ENCODE measurements at places on chromosomes 6 and 20.

GRCh38 chr20:54545676-54546358 lies 70.4 kb downstream of the DOK5 start:
- DNase-seq = no peak
- no peak overlapping the region for H3K27ac ChIP-seq
- no peak overlapping the region for H3K4me3 ChIP-seq
- no peaks in the 10 kb centered on the region for H3K27me3 ChIP-seq

DNA sequence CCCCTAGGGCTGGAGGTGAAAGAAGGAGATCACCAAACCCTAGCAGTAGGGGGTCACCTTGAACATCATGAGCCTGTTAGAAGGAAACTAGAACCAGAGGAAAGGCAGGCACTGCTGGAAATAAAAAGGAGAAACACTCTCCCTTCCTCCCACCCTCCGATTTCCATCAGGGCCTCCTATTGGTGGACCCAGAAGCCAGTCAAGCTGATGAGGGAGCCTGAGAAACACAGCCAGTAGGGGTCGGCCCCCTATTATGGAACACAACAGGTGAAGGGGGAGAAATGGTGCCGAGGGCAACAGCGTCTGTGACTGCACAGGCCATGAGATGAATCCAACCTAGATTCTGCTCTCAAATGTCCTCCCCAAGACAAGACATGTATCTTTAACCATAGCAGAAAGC lies 156.1 kb upstream of the LRFN2 start:
- no peak for DNase-seq
- H3K4me3 ChIP-seq = no peak overlapping the region
- H3K4me1 ChIP-seq = no peaks in the 10 kb centered on the region
- H3K27me3 ChIP-seq = no peaks in the 10 kb centered on the region
- H3K36me3 ChIP-seq = no peaks in the 10 kb centered on the region

- H3K36me3 ChIP-seq = no peaks in the 10 kb centered on the region
- H3K27me3 ChIP-seq = no peaks in the 10 kb centered on the region
- no peaks in the 10 kb centered on the region for H3K4me1 ChIP-seq
- no peak for DNase-seq
Observed at GRCh38 chr6:76593668-76594067, 521.2 kb upstream of the IMPG1 start.

DNA sequence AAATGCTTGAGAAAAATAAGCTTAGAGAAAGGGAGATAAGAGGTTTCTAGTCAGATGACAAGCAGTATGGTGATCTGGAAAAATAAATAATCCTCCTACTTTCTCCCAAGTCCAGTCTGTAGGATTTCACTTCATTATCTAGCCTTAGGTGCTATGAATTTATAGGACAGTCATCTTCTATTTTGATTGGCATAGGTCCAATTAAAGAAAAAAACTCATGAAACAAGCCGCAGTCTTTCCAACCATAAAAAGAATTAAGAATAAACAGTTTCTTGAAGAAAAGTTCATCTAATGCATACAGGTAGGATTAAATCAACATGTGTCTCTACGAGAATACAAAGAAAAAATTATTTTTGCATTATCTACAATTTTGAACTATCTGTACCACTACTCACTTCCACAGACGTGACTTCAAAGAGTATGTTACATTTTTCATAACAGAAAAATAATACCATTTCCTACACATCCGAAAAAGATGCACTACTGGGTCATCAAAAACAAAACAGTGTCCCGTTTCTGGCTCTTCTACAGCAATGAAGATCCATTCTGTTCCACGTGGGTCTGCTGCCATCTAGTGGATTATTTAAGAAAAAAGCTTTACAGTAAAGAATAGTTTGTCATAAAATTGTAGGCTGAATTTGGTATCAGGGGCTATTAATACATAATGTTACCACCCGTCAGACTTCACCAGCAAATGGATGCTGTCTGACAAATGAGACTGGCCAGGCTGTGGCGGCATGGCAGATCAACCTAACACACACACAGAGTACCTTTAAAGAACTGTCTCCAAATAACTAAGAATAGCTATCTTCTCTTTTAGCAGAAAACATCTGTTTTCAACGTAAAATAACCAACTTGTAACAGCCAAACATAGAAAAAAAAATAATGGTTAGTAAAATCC lies 28.9 kb downstream of the STX7 start:
- no peak overlapping the region for H3K4me3 ChIP-seq
- H3K27ac ChIP-seq = no peak overlapping the region
- H3K4me1 ChIP-seq = peaks cover 6% of the 10 kb centered on the region
- H3K27me3 ChIP-seq = no peaks in the 10 kb centered on the region

DNA sequence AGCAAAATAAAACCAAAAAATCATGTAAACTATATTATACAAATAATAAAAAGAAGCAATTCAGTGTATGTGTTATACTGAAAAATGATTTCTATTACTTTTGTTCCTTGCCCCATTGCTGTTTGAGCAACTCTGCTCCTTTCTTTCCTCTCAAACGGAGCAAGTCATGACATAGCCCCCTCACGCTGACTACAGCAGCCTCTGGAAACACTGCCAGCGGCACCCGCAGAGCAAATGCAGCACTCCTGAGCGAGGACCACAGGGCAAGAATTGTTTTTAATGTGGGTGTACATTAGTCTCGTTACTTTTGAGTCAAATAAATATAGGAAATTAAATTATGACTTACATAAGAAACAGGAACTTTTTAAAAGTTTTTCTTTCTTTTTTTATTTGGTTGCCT lies 350.1 kb upstream of the HSF2 start:
- no peaks in the 10 kb centered on the region for H3K27me3 ChIP-seq
- H3K27ac ChIP-seq = no peak overlapping the region
- H3K36me3 ChIP-seq = no peaks in the 10 kb centered on the region

- H3K27me3 ChIP-seq = no peaks in the 10 kb centered on the region
- no peak overlapping the region for H3K27ac ChIP-seq
- H3K4me1 ChIP-seq = no peaks in the 10 kb centered on the region
- no peak overlapping the region for H3K4me3 ChIP-seq
- H3K36me3 ChIP-seq = no peaks in the 10 kb centered on the region
Observed at GRCh38 chr6:1080453-1081337, 231.2 kb upstream of the FOXQ1 start.

DNA sequence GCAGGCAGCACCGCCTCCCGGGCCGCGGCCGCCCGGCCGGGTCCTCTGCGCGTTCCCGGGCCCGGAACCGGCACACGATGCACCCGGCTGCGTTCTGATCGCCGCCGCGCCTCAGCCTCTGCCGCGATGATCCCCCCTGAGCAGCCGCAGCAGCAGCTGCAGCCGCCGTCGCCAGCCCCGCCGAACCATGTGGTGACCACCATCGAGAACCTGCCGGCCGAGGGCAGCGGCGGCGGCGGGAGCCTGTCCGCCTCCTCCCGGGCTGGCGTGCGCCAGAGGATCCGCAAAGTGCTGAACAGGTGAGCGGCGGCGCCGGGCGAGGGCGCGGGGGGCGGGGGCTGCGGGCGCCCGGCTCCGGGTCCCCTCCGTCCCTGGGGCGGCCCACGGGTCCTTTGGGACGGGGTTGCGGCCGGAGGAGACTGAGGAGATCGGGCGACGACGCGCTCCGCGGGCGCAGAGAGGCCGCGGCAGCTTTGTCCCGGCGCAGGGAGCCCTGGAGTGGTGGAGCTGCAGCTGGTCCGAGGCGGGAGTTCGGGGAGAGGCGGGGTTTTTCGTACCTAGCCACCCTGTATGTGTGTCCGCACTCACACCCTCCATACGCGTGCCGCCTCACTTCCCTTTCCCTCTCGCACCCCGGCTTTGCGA lies 659 bp downstream of the SLC35F1 start:
- no peak for DNase-seq
- H3K27me3 ChIP-seq = peaks cover 15% of the 10 kb centered on the region
- peaks cover 4% of the 10 kb centered on the region for H3K4me1 ChIP-seq

DNA sequence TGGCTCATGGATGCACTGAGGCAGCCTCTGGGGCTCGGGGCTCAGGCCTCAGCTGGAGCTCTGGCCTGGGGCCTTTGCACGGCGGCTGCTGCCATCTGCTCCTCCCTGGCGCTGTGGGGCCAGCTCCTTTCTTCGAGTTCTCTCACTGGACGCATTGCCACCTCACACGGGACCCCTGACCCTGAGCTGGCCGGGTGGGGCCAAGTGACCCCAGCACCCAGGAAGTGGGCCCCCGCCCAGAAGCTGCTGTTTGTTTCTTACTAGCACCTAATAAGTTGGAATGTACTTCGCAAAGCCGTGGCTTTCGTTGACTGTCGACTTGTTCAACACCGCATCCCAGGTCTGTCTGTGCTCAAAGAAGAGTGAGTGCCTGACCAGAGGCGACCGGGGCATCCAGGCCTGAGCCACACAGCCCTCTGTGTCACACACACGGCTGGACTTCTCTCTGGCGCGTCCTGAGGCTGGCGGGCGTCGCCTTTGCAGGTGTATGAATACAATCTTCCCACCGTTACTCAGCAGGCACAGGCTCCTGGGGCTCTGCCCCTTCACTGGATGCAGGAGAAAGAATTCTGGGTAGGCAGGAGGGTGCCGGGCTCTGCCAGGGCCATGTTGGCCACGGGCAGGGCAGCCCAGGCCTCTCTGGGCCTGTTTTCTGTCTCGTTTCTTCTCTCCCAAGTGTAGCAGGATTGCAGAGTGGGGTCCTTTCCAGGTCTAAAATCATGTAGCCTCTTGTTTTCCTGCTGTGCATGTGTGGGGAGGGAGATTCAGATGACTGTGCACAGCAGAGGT lies 112.9 kb downstream of the DLL1 start:
- no peaks in the 10 kb centered on the region for H3K36me3 ChIP-seq
- no peak for DNase-seq
- no peak overlapping the region for H3K27ac ChIP-seq
- H3K27me3 ChIP-seq = no peaks in the 10 kb centered on the region

DNA sequence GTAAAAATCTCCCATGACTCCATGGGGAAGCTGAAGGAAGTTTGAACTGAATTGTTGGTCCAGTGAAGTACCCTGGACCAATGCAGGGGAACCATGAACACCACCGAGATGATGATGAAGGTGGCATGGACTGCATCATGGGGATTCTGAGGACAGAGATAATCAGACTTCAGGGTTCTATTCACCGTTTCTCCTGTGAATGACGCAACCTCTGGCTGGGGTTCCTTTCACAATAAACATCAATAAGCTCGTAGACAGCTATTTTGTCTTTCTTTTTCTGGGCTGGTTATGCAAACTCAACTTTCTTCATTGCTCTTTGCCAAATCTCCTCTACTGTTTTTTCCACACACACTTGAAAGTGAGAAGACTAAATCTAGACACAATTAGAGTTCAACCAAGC lies 87.9 kb upstream of the NKX2-2 start:
- H3K27me3 ChIP-seq = no peaks in the 10 kb centered on the region
- H3K4me1 ChIP-seq = no peaks in the 10 kb centered on the region
- H3K36me3 ChIP-seq = no peaks in the 10 kb centered on the region
- DNase-seq = no peak
- no peak overlapping the region for H3K27ac ChIP-seq

- H3K4me3 ChIP-seq = no peak overlapping the region
- H3K36me3 ChIP-seq = peaks cover 67% of the 10 kb centered on the region
- H3K4me1 ChIP-seq = no peaks in the 10 kb centered on the region
- no peaks in the 10 kb centered on the region for H3K27me3 ChIP-seq
- no peak overlapping the region for H3K27ac ChIP-seq
Observed at GRCh38 chr20:50127587-50128519, 14.9 kb upstream of the UBE2V1 start.

DNA sequence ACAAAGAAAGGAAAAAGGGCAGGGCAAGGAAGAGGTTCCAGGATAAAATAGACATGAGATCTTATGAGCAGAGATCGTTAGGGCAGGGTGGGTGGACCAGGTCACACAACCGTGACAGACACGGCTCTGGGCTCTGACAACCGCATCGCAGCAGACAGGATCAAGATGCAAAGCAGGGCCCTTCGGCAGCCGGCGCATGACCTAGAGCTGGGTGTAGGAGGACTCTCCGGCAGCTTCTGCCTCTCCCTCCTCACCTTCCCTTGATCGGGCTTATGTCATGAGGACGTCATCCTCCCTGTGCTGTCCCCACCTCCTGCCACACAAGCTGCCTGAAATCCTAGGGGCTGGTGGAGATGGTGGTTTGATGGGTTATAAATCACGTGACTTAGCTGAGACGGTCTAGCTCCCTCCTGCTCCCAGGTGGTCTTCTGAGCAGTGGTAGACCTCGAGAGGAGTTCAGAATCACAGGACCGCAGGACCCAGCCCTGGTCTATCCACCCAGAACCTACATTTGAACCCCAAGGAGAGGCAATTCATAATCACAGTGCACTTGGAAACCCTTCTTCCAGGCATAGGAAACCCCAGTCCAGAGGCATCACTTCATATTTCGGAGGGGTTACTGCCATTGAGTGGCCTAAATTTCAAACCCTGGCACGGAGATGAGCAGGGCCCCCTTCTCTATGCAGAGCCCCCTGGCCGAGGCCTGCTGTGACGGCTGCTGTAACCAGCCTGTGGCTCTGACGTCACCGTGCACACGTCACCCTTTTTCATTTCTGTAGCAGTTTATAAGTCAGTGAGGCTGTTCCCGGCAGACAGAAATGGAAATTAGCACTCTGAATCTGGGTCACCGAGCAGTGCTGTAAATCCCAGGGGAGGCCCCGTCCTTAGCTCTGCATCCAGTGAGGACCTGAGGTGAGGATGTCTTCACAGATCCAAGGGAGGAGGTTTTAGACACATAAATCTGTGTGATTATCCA lies 8.7 kb upstream of the CCR6 start:
- H3K27ac ChIP-seq = peak overlapping the region; percentile 90
- no peaks in the 10 kb centered on the region for H3K36me3 ChIP-seq
- peak overlapping the region; percentile 87 for H3K4me3 ChIP-seq
- peak; percentile 77 for DNase-seq
- no peaks in the 10 kb centered on the region for H3K27me3 ChIP-seq

- H3K4me1 ChIP-seq = no peaks in the 10 kb centered on the region
- DNase-seq = no peak
- peaks cover 3% of the 10 kb centered on the region for H3K27me3 ChIP-seq
- no peak overlapping the region for H3K4me3 ChIP-seq
- H3K27ac ChIP-seq = no peak overlapping the region
- H3K36me3 ChIP-seq = no peaks in the 10 kb centered on the region
Observed at GRCh38 chr20:46477225-46477624, 36.1 kb downstream of the ZNF334 start.

DNA sequence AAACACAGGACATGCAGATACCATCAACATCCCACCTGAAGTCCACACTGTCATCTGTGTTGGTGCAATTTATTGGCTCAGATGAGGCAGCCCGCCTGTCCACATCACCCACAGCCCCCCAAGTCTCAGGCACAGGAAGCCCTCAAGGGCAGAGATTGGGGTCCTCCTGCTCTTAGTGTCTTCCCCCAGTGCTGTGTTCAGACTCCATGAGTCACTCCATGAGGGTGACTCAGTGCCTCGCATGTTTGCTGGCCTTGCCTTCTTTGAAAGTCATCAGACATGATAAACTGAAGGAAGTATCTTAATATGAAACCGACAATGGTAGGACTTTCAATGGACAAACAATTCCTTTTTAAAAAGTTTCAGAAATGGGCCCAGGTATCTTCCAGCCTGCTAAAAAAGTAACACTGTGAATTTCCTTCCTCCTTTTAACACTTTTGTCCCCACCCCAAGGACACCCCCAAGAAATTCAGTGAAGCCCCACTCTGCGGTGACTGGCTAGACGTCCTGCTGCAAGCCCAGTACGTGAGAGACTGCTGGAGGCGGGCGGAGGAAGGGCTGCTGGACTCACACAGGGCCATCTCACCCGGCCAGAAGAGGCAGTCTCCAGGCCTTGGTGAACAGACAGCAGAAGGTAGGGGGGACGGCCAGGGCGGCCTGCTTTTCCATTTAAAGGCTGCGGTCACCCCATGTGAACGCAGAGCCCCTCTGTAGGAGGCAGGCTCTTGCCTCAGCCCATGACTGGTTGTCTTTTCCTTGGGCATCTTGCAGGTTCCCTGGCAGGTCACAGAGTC lies 43.0 kb upstream of the KCNK16 start:
- no peaks in the 10 kb centered on the region for H3K36me3 ChIP-seq
- no peaks in the 10 kb centered on the region for H3K4me1 ChIP-seq
- H3K27ac ChIP-seq = no peak overlapping the region
- no peaks in the 10 kb centered on the region for H3K27me3 ChIP-seq
- DNase-seq = no peak
- no peak overlapping the region for H3K4me3 ChIP-seq
